ENCODE measurements at places on chromosomes 6 and 20.

DNA sequence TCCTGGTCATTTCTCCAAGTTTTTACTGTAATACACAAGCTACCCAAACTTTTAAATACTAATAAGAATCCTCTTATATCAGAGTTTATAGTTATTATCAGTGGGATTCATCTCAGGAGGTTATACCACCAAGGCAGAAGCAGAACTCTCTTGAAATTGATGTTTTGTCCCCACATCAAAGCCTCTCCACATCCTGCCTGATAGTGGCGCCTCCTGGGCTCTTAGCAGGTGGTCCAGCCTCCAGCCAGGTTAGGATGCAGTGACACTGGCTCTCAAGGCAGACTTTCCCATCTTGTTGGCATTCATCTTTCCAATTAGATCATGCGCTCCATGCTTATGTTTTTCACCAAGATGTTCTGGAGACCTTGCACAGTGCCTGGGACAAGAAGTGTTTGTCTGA is 81.8 kb upstream of the INSM1 start:
- no peaks in the 10 kb centered on the region for H3K4me1 ChIP-seq
- H3K4me3 ChIP-seq = no peak overlapping the region
- H3K27me3 ChIP-seq = no peaks in the 10 kb centered on the region
- DNase-seq = no peak

GRCh38 chr6:134921721-134922261 is 28.1 kb downstream of the ALDH8A1 start:
- H3K27me3 ChIP-seq = no peaks in the 10 kb centered on the region
- no peak overlapping the region for H3K27ac ChIP-seq

DNA sequence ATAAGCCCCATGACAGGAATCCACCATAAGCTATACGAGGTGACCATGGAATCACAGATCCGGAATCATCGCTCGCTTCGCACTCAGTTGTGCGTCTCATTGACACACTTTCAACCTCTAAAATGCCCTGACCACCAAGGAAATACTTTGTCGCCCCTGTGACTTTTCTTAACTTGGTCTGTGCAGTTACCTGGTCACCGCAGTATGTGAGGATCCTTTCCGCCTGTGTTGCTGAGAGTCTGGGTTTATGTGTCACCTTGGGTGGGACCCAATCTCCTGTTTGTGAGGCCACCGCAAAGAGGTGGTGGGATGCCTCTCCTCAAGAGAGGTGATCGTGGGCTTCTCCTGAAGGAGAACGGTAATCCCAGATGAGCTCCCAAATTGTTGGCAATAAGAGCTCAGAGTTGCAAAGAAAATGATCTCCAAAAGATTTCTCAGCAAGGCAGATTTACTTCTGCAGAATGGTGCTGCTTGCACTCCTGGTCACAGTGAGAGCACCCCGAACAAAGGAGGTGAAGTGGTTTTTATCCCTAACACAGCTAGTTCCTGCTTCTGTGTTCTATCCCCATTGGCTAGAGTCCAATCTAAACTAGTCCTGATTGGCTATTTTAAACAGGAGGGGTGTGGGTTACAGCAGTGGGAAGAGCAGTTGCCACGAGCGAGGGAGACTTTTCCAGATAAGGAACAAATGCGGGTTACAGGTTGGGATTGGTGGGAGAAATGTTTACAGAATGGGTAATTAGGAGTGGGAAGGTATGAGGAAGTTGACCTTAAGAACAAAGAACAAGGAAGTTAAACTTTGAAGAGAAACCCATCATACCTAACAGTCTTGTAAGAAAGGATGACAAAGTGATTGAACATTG is 9.1 kb upstream of the ZNFX1 start:
- H3K4me1 ChIP-seq = no peaks in the 10 kb centered on the region
- no peak for DNase-seq
- no peak overlapping the region for H3K27ac ChIP-seq

GRCh38 chr6:166848979-166849748 is 107.2 kb downstream of the RNASET2 start:
- no peaks in the 10 kb centered on the region for H3K27me3 ChIP-seq
- H3K4me3 ChIP-seq = no peak overlapping the region
- H3K27ac ChIP-seq = no peak overlapping the region
- no peak for DNase-seq

DNA sequence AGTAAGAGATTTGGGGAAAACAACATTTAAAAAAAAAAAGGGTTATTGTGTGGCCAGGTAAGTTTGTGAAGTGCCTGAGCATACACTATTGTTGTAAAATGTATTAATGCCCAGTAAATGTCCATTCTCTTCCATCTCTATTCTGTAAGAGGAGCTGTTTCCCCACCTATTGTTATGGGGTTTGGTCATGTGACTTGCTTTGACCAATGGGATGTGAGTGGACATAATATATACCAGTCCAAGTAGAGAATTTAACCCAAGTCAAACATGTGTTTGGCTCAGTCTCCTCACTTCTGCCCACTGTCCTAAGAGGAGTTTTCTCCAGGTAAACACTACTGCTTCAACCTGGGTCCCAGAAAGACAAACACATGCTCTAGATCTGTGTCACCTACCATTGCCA is 377.1 kb downstream of the FOXA2 start:
- no peaks in the 10 kb centered on the region for H3K27me3 ChIP-seq
- no peak overlapping the region for H3K27ac ChIP-seq
- no peak for DNase-seq
- H3K36me3 ChIP-seq = no peaks in the 10 kb centered on the region
- no peaks in the 10 kb centered on the region for H3K4me1 ChIP-seq

DNA sequence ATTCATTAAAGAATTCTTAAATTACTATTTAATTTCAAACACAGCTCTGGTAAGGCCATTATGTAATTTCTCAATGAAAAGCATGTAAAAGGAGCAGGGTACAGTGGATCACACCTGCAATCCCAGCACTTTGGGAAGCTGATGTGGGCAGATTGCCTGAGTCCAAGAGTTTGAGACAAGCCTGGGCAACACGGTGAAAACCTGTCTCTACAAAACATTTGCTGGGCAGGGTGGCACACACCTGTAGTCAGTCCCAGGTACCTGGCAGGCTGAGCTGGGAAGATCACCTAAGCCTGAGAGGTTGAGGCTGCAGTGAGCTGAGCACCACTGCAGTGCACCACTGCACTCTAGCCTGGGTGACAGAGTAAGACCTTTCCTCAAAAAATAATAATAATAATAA is 37.4 kb downstream of the MDN1 start:
- H3K4me3 ChIP-seq = no peak overlapping the region
- H3K27ac ChIP-seq = no peak overlapping the region
- no peaks in the 10 kb centered on the region for H3K27me3 ChIP-seq

DNA sequence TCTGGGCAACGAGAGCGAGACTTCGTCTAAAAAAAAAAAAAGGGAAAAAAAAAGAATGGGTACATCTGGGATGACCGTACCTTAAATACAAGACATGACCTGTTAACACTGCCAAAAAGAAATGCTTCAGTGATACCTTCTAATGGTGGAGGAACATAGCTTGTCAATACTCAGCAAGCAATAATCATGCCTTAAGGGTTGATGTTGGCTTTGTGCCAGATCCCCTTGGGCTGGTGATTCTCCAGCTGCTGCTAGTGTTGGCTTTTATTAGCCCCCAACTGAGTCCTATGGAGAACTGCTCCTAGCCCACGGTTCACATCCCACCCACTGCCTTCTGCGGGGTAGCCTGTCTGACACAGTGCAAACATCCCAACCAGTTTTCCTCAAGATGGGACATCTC is 134.9 kb downstream of the PLCB1 start:
- H3K27me3 ChIP-seq = no peaks in the 10 kb centered on the region
- H3K36me3 ChIP-seq = no peaks in the 10 kb centered on the region
- no peak overlapping the region for H3K27ac ChIP-seq
- H3K4me3 ChIP-seq = no peak overlapping the region
- no peaks in the 10 kb centered on the region for H3K4me1 ChIP-seq
- no peak for DNase-seq

- no peaks in the 10 kb centered on the region for H3K36me3 ChIP-seq
- H3K27ac ChIP-seq = no peak overlapping the region
- no peaks in the 10 kb centered on the region for H3K27me3 ChIP-seq
- no peak overlapping the region for H3K4me3 ChIP-seq
Observed at GRCh38 chr6:105170059-105170458, 9.8 kb downstream of the POPDC3 start.

- no peak for DNase-seq
- H3K36me3 ChIP-seq = no peaks in the 10 kb centered on the region
- H3K27ac ChIP-seq = peak overlapping the region; percentile 95
- H3K4me1 ChIP-seq = peaks cover 4% of the 10 kb centered on the region
Observed at GRCh38 chr6:2765896-2766766, 938 bp downstream of the WRNIP1 start.

GRCh38 chr6:132063738-132064137 is 112.6 kb upstream of the CCN2 start:
- H3K36me3 ChIP-seq = no peaks in the 10 kb centered on the region
- no peaks in the 10 kb centered on the region for H3K27me3 ChIP-seq
- H3K4me3 ChIP-seq = no peak overlapping the region
- H3K27ac ChIP-seq = peak overlapping the region; percentile 52
- peaks cover 3% of the 10 kb centered on the region for H3K4me1 ChIP-seq
